ENCODE measurements at places on chromosomes 13 and 19. TPM values are rescaled to one million over a fixed set of nuclear protein-coding genes. Genes with fewer than 3 reads are reported as not detected.

- no peak for DNase-seq
Observed at GRCh38 chr19:35080613-35081170, 34.9 kb upstream of the FXYD3 start.

DNA sequence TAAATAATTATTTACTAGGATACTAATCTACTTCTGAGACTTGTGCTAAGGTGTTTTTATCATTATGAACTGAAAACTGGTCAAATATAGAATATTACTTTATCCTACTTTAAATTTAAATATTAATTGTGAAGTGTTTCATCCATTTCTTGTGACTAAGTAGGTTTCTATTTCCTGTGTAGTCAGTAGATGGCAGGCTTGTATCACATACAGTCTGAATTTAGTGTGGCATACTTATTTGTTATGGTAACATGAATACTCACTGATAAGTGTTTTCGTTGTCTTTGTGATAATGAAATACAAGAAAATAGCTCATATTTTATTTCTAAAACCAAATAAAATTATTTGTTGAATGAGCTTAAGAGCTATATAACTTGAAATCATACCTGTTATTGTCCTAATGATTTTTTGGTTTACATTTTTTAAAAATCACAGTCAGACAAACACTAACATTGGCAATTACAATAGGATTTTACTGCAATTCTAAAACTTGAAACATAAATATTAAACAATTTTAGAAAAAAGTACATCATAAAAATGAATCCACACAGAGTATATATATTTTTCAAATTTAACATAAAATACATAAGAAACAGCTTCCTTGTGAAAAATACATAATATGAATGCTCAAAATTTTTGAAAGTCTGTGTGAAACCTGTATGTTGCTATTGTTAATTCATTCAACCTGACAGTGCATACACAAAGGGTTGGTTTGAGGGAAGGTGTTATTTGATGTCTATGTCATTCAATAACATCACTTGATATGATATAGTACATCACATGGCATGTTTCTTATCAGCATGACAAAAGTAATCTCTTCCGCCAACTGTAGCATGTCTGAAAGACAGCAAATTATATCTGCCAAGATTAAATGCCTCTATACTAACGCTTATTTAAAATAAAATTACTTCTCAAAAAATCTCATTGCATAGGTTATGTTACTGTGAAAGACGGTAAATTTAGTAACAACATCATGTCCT is 904.8 kb upstream of the PCDH20 start:
- DNase-seq: peak; percentile 83

- DNase-seq: peak; percentile 45
Observed at GRCh38 chr19:39765091-39766076, 13.3 kb upstream of the LEUTX start.

CPB2 gene
- 0.37 TPM for total RNA-seq

DNA sequence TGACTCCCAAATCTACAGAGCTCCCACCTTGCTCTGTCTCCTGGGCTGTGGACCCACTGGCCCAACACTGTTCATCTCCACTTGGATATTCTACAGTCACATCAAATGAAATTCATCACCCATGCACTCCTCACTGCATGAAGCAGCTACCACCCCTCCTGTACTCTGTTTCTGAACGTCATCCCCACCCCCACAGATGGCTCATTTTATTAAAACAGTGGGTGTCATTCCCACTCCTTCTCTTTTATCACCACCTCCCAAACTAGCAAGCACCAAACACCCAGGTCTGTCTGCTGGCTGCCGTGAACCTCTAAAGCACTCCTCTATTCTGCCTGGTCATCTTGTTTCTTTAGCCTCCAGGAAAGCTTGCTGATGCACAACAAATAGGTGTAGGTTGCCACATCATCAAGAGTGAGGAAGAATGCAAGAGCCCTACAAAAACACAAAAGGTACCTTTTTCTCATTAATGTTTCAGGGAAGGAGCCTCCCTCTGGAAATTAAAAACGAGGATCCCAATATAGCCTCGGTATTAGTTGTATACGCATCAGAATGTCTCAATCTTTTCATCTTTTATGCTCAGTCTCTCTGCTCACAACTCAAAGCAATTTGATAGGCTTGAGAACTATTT is 91.8 kb downstream of the MIPEP start:
- no peak for DNase-seq
